ENCODE measurements at places on chromosomes 13 and 19. TPM values are rescaled to one million over a fixed set of nuclear protein-coding genes. Genes with fewer than 3 reads are reported as not detected.

Gene TMEM221
- total RNA-seq: not detected

Gene IGSF23
- not detected for total RNA-seq

GRCh38 chr13:111314852-111315251 is 5.6 kb upstream of the TEX29 start:
- DNase-seq: no peak
- H3K27me3 ChIP-seq: no peaks in the 10 kb centered on the region
- peaks cover 28% of the 10 kb centered on the region for H3K36me3 ChIP-seq
- no peak overlapping the region for H3K4me3 ChIP-seq

- H3K27me3 ChIP-seq: peaks cover 6% of the 10 kb centered on the region
- no peak overlapping the region for H3K27ac ChIP-seq
- no peak for DNase-seq
- peaks cover 4% of the 10 kb centered on the region for H3K4me1 ChIP-seq
These were observed 84.9 kb downstream of the ZIC5 start for GRCh38 chr13:99886706-99887105.

GRCh38 chr13:27408074-27408473 is 16.3 kb upstream of the GTF3A start:
- peaks cover 25% of the 10 kb centered on the region for H3K27me3 ChIP-seq
- H3K4me1 ChIP-seq: no peaks in the 10 kb centered on the region
- H3K4me3 ChIP-seq: no peak overlapping the region
- no peak overlapping the region for H3K27ac ChIP-seq
- H3K36me3 ChIP-seq: no peaks in the 10 kb centered on the region

DNA sequence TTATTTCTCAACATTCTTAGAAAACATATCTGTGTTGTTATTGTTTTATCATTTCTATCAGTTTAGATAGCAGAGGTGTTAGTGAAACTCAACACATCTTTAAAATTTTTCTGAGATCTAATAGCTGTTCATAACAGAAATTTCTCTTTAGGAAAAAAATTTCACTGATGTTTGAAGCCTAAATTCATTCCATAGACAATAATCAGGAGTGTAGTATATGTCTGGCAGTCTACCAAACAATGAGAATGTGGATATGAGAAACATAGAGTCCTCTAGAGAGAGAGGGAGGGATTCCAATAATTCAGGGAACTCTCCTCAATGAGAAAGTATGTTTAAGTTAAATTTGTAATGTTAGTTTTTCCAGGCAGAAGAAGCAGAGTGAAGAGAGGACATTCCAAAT is 118.2 kb upstream of the EDNRB start:
- no peaks in the 10 kb centered on the region for H3K4me1 ChIP-seq
- H3K36me3 ChIP-seq: no peaks in the 10 kb centered on the region
- H3K27me3 ChIP-seq: peaks cover 18% of the 10 kb centered on the region
- H3K4me3 ChIP-seq: no peak overlapping the region

DNA sequence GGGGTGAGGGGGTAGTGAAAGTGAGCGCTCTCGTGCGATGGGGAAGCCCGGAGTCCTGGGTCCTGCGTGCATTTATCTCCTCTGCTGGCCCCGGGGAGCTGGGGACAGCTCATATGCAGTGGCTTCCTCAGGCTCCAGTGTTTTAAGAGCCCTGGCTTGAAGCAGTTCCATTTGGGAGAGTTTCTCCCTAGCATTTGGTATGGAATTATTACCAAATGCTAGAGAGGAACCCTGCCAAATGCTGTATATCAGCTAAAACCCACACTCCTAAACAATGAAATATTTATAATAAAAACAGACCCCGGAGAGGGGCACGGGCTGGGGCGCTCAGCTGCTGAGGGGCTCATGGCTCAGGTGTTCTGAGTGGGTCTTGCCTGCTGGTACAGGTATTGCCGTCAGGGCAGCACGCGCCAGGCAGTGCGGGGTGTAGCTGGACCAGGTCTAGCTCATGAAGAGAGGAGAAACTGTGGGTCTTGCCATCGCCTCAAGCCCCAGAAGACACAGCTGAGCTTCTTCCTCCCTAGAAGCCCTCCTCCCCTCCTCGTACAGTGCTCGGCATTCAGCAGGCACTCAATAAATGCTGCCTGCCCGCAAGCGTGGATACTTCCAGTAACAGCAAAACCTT is 163.6 kb upstream of the ZNF536 start:
- no peaks in the 10 kb centered on the region for H3K36me3 ChIP-seq
- no peaks in the 10 kb centered on the region for H3K27me3 ChIP-seq
- no peak overlapping the region for H3K4me3 ChIP-seq
- DNase-seq: no peak
- no peak overlapping the region for H3K27ac ChIP-seq
- no peaks in the 10 kb centered on the region for H3K4me1 ChIP-seq

DNA sequence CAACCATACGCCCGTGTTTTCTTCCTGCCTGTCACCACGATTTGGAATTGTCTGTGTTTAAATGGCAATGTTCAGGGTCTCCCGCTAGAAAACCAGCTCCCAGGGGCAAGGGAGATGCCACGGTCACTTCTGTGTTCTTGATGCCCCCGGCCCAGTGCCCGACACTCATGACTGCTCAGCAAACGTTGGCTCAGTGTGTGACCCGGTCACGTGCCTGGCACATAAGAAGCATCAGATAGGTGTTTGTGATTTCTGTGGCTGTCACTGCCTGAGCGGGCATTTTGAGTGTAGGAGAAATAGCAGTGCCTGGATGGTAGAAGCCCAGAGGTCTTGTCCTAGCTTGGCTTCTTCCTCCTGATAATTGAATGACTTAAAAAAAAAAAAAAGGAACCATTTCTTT is 15.5 kb downstream of the HDGFL2 start:
- peaks cover 10% of the 10 kb centered on the region for H3K36me3 ChIP-seq
- no peaks in the 10 kb centered on the region for H3K4me1 ChIP-seq
- H3K4me3 ChIP-seq: no peak overlapping the region
- no peak for DNase-seq

All from activated naive CD8-positive, alpha-beta T cell treated with anti-CD3 and anti-CD28 coated beads, Interleukin-2, amount 10 ng/mL, durations not matched to agents 7 days and 5 days (primary cell).